Stimulated activated CD4-positive, alpha-beta T cell treated with anti-CD3 and anti-CD28 coated beads, Interleukin-1b, Interleukin-23, amount 100 ng/mL, for 1 hour (primary cell): ENCODE measurements at places on chromosomes 5 and 9.

GRCh38 chr5:140672455-140673186 is 755 bp downstream of the DND1 start:
- DNase-seq, result no peak

GRCh38 chr9:38388283-38389223 is 3.9 kb upstream of the ALDH1B1 start:
- DNase-seq, result no peak

- no peak for DNase-seq
These were observed 59.8 kb downstream of the SH3RF2 start for GRCh38 chr5:145996135-145996534.

GRCh38 chr9:132637351-132637750 is 32.4 kb downstream of the DDX31 start:
- no peak for DNase-seq

DNA sequence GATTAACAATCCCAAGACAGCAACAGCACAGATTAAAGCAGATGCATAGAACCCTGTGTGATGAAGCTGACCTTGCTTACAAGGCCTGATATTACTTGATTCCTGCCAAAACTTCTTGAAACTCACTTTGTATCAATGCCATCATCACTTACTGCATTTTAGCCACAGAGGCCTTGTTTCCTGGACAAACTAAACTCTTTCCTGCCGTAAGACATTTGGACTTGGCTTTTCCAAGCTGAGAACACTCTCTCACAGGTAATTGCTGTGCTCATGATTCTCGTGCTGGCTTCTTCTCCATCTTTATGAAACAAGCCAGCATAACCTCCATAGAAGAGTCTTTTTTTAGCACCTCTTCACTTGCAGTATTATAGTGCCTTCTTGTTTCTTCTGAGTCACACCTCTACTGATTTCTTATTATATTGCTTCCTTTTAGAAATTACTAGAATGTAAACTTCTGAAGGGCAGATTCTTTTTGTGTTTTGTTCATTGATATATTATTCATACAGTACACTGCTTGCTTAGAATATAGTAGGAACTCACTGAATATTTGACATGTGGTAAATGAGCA is 456.5 kb upstream of the ZNF608 start:
- DNase-seq, result no peak

DNA sequence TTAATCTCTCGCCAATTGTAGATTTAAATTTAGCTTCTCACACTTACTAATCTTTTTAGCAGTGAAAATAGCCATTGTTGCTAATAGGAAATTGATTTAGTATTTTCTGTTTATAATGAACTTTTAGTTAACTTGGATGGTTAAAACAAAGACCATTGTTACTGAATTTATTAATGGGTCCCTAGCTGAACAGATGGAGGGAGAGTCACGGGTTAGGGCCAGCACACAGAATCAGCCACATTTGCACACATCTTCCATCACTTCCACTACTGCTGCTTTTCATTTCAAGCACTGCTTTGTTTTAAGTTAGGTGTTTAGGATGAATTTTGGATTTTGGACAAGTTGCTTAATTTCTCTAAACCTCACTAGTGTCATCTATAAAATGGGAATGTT is 125.9 kb upstream of the ADAMTSL1 start:
- no peak for DNase-seq

GRCh38 chr9:4558371-4558998 is 68.2 kb downstream of the SLC1A1 start:
- no peak for DNase-seq
